ENCODE measurements at places on chromosomes 4 and X. TPM values are rescaled to one million over a fixed set of nuclear protein-coding genes. Genes with fewer than 3 reads are reported as not detected.
A peak's percentile ranks its signal among the peaks of the same experiment; 100 is the strongest.

The PPARGC1A gene
- total RNA-seq: 1.6 TPM

The ENPP6 gene
- total RNA-seq: not detected

The ADRA2C gene
- total RNA-seq: under 0.01 TPM

The ZNF182 gene
- 3.5 TPM for total RNA-seq

The CCDC120 gene
- total RNA-seq: 1.1 TPM

DNA sequence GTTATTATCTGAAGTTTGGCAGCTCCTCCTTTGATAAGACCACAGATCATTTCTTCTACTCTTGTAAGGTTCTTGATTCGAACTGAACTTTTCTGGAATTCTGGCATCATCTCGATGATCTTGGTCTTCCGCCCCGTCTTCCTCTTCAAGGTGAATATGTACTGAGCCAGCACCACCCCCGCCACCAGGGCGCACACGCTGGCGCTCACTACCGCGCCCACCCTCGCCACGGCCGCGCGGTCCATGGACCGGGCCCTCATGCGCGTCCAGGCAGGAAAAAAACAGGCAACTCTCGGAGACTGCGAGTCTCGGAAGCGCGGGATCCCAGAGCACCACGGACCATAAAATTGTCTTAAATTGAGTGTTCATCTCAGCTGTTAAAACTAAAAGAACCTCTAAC, 458.4 kb upstream of the NDST3 start:
- no peak for DNase-seq

DNA sequence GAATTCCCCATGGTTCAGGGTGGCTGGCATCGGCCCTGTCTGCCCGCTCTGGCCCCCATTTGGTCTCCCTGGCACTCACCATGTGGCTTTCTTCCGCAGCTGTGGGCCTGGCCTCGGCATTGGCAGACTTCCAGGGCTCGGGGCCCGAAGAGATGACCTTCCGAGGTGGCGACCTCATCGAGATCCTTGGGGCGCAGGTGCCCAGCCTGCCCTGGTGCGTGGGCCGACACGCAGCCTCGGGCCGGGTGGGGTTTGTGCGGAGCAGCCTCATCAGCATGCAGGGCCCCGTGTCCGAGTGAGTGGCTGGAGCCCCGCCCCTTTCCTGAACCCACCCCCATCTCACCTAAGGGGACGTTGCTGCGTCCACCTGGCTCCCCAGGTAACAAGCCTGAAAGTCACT, 20.1 kb downstream of the SH3TC1 start:
- no peak for DNase-seq

- DNase-seq: no peak
These were observed 229.7 kb upstream of the MBNL3 start for GRCh38 chrX:132718431-132718958.

GRCh38 chr4:120871173-120871572, 51.4 kb downstream of the PRDM5 start:
- DNase-seq: no peak

- DNase-seq: no peak
These were observed 7.0 kb downstream of the SMIM14 start for GRCh38 chr4:39631700-39632079.

The PNCK gene
- total RNA-seq: 2.1 TPM

- no peak for DNase-seq
These were observed 11.1 kb upstream of the RPL39 start for GRCh38 chrX:119802546-119802945.

- no peak for DNase-seq
These were observed 81.5 kb downstream of the USP46 start for GRCh38 chr4:52577624-52577962.

DNA sequence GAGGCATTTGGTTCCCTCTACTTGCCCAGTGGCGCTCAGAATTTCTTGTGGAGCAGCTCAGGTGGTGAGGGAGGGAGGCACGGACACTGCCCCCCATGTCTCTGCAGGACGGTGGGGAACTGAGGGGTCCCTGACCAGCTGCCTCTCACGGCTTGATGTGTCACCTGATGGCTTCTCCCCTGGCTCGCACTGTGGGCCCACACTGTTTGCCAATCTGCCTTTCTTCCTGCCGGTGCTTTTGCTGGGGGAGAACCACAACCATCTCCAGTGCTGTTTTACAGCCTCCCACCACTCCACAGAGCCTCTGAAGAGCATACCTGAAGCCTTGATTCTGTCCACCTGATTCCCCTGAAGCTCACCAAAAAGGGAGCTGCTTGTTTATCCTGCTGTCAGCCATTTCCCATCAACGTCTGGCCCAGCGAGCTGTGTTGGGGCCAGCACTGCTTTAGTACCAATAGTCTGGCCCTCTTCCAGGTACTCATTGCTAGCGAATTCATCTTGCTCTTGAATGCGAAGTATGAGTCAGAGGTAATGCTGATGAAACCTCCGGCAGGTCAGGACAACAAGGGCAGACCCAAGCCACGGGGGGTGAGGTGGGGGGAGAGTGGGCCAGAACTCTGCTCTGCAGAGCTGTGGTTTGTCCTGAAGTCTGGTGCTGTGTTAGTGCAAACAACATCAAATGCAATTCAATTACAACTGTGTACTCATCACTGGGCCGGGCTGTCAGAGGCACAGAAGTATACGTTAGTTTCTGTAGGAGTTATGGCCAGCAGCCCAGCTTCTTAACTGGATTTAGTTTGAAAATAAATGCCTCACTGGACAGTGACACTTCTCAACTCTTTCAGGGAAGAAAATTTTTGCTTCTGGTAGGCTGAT, 208.3 kb upstream of the JADE1 start:
- DNase-seq: peak; percentile 97

The CRLF2 gene
- total RNA-seq: not detected

The OCIAD2 gene
- total RNA-seq: 162 TPM

DNA sequence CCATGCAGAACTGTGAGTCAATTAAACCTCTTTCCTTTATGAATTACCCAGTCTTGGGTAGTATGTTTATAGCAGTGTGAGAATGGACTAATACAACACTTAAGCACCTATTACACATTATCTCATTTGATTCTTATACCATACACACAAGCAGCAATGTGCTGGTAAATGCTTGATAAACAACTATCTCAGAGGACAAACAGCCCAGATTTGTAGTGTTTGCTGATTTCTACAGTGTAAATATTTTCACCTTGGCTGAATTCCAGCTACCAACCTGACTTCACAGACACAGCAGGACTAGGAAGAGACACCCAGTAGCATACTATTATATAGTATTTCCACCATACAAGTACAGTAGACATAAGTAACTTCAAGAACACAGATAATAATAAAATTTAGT, 406.5 kb upstream of the CNKSR2 start:
- no peak for DNase-seq

DNA sequence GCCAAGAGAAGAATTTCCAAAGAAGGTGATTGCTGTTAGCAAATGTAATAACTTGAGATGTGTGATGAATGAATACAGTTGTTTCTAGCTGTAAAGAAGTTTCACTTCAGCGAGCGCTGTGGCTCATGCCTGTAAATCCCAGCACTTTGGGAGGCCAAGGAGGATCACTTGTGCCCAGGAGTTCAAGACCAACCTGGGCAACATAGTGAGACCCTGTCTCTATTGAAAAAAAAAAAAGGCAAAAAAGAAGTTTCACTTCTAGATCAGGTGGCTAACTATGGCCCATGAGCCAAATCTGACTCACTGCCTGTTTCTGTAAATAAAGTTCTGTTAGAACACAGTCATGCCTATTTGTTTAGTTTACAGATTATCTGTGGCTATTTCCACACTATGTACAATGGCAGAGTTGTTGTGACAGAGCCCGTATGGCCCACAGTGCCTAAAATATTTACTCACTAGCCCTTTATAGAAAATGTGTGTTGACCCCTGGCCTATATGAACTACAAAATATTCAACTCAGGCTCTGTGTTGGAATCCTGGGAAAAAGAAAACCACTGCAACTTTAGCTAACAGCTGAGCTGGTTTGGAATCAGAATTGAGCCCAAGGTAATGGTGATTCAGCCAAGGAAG, 54.1 kb upstream of the PRPS1 start:
- peak; percentile 82 for DNase-seq

DNA sequence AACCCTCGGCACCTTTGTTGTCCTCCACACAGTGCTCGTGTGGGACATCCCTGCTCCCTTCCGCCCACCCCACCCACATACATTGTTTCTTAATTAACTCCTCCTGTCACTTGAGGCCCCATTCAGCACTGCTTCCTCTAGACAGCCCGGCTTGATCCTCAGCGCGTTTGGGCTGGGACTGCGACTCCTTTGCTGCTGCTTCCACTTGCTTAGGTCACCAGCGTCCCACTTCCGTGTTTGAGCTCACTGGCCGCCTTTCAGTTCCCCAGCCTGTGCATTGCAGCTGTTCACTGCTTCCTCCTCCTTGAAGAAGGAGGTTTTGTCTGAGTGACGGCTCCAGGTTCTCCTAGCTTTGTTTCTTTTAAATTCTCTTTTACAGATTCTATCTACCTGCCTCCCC, 16.1 kb downstream of the RNF4 start:
- DNase-seq: peak; percentile 11

- DNase-seq: peak; percentile 4
These were observed at the start of gene TCEAL4 for GRCh38 chrX:103585411-103586313. Gene TCEAL4 (plus strand): TSS chrX:103585515. CDS start chrX:103586676, 1,161 bp downstream.

DNA sequence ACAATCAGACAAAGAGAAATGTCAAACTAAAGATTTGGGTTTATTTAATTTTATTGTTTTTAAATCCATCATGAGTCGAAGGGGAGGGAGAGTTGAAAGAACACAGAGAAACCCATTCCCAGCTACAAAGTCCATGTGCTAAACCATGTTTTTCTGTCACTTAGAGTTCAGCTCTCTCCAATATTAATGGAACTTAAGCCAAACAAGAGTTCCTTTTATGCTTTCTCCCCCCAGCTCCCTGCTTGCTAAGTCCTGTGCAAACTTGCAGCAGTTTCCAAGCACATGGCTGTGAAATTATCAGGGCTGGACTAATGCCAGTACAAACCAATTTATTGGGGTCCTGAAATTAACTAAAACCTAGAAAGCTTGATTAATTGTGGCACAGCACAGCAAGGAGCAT, 9.7 kb upstream of the CHRDL1 start:
- no peak for DNase-seq

DNA sequence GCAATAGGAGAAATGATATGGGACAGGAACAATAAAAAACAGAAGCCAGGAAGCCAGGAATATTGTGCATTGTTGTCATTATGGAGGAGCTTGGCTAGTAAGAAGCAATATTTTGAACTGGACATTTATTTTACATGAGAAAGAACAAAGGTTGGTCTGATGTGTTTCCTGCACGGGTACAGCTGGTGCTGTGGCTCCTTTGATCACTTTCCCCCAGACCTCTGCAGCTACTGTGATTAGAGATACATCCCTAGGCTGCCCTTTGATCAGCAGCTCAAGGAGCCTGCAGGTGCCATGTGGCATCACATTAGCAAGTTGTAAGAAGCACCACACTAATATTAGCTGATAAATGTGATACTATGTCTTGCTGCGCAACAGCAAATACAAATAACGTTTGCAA, 2.5 kb downstream of the PDGFC start:
- no peak for DNase-seq

GRCh38 chr4:42785817-42786216, 106.7 kb upstream of the GRXCR1 start:
- DNase-seq: no peak

DNA sequence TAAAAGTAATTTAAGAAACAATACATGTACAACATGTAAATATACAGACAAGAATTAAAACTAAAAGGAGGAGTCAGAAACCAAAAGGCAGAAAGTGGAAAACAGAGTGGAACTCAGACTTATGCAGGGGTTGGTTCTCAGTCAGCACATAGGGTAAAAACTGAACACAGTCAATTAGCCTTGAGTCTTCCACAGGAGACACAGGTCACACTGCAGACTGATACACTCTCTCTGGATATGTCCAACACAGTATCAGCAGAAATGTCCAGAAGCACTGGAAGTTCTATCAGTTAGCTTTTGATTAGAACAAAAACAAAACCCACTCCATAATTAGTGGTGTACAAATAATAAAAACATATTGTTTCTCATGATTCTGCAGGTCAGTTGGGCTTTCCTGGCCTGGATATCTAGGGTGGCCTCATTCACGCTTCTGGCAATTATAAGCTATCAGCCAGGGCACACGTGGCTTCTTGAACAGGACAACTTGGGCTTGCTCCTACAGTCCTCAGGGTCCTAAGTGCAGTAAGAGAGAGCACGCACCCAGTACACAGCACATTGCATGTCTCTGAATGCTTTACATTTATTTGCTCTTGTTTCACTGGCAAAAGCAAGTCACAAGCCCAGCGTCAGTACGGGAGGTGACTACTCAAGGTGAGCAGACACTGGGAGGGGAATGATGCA, 21.6 kb downstream of the TEC start:
- no peak for DNase-seq

DNA sequence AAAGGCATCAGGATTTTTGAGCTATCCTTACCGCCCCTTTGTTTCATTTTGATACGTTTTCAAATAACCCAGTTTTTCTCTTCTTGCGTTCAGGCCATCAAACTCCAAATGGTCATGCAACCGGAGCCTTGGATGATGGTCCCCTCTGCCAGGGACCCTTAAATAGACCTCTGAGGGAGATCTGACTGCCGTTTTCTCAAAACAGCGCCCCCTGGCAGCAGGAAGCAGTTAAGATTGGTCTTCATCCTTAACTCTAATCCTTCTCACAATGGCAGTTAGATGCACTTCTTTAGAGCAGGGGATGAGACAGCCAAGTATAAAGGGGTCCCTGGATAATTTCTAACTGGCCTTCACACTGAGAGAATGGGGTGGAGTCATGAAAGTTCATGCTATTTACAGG, 525.0 kb upstream of the SPANXN1 start:
- no peak for DNase-seq

GRCh38 chr4:114077610-114078009, 98.2 kb upstream of the ARSJ start:
- peak; percentile 86 for DNase-seq

DNA sequence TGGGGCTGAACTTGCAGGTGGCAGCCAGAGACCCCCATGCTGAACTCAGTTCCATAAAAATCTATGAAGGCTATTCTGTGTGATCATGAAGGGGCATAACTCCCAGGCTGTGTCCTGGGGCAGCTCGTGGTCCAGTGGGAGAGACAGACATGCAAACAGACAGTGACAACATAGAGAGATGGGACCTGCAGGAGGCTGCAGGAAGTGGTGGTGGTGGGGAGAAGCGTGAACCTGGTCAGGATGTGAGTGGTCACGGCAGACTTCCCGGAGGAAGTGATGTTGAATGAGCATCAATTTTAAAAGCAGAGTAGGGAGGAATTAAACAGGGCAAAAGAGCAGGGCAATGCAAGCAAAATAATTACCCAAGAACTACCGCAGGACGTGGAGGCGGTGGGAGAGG, 23.2 kb upstream of the SORCS2 start:
- no peak for DNase-seq

- no peak for DNase-seq
These were observed 1.9 kb downstream of the STK26 start for GRCh38 chrX:132025041-132025440.

DNA sequence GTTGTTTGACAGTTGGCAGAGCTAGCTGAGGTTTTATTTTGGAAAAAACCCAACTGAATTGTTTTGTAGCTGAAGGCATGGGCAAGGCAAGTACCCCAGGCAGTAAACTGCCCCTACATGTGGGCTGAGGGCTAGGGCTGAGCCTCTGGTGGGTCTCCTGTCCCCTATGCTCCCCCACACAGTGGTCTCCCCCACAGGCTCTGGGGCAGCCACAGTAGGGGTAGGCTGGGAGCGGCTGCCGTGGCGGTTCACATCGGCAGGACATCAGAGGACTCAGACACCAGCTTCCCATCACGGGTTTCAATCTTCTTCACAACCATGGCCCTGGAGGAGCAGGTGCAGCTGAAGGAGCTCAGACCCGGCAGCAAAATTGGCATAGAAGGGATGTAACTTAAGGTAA, 10.7 kb upstream of the ALAS2 start:
- DNase-seq: no peak

- no peak for DNase-seq
These were observed 11.5 kb downstream of the PRDM8 start for GRCh38 chr4:80208610-80209339.

The OR13H1 gene
- not detected for total RNA-seq
